Stimulated activated CD8-positive, alpha-beta memory T cell treated with anti-CD3 and anti-CD28 coated beads, Interleukin-15, amount 100 ng/mL, for 4 hours (primary cell): ENCODE measurements at places on chromosomes 7 and 10.

- DNase-seq: no peak
These were observed 12.6 kb downstream of the OR9A4 start for GRCh38 chr7:141928845-141929195.

- DNase-seq: no peak
These were observed 12.6 kb downstream of the GTF2IRD1 start for GRCh38 chr7:74466196-74466813.

DNA sequence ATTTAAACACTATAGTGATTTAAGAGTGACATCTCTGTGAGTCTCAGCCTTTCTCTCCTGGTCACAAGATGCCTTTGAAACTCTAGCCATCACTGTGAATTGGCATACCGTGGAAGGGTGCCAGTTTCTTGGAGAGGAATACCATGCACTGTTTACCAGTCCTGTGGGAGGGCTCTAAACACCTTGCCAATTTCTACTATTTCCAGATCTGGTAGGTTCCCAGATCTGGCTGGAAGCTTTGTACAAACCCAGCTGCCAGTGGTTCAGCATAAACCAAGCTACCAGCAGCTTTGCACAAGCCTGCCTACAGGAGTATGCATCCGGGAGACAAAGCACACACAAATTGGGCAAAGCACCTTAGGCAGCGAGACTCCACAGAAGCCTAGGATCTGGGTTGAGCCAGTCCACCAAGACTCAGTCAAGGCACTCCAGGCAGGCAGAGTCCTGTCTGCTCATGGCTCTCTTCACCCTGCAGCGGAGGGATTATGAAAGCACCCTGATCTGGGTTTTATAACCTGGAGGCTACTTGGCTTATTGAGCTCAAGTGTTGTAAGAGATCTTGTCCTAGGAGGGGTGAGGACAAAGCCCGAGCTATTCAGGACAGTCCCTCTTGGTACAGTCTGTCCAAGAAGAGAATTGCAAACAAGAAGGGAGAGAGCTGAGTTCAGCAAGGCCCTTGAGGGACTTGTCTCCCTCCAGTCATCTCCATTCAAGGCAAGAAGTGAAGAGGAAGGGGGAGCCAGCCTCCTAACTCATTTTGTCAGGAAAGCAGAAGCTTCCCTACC is 23.6 kb downstream of the MCM10 start:
- DNase-seq: no peak

DNA sequence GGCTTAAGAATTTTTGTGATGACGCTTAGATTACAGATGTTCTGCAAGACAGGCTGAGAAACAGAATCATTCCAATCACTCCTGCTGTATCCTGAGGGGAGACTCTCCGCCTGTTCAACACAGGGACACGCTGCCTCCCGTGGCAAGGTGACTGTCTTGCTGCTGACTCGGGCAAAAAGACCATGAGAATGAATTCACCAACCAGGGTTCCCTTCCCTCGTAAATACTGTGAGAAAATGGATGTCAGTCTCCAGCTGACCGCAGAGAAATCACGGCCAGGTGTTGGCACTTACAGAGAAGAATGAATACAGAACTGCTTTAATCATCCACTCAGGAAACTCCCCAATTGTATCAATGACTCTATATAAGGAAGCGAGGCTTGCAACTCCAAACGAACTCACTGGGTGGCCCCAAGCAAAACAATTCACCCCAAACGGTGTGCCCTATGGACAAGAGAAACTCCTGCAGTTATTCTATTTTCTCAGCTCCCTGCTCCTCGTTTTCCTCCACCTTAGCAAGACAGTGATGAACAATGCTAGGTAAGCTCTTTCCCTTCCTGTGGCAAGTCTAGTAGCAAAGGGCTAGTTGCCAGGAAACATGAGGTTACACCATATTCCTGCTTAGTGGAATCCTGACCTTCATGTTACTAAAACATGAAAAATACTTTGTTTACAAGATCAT is 22.8 kb downstream of the GNA12 start:
- DNase-seq: no peak

GRCh38 chr7:17986851-17987250 is 40.8 kb downstream of the PRPS1L1 start:
- no peak for DNase-seq

DNA sequence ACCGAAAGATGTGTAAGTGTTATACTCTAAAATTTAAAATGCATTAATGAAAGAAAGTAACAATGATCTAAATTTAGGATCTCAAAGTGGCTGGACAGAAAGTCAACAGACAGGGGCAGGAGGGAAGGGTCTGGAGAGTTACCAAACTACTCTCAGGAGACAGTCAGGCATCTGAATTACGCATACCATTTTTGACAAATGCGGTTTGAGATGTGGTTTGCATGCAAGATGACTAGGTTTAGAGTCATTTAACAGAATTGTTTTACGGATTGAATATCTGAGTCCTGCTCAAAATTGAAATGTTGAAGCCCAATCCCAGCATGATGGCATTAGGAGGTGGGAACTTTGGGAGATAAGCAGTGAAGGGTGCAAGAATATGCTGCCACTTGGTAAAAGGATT is 314.1 kb downstream of the WDR11 start:
- DNase-seq: no peak

- DNase-seq: no peak
These were observed 11.9 kb downstream of the CYTH3 start for GRCh38 chr7:6260291-6261187.

- no peak for DNase-seq
These were observed 2.4 kb upstream of the ZNF33B start for GRCh38 chr10:42640610-42641229.

DNA sequence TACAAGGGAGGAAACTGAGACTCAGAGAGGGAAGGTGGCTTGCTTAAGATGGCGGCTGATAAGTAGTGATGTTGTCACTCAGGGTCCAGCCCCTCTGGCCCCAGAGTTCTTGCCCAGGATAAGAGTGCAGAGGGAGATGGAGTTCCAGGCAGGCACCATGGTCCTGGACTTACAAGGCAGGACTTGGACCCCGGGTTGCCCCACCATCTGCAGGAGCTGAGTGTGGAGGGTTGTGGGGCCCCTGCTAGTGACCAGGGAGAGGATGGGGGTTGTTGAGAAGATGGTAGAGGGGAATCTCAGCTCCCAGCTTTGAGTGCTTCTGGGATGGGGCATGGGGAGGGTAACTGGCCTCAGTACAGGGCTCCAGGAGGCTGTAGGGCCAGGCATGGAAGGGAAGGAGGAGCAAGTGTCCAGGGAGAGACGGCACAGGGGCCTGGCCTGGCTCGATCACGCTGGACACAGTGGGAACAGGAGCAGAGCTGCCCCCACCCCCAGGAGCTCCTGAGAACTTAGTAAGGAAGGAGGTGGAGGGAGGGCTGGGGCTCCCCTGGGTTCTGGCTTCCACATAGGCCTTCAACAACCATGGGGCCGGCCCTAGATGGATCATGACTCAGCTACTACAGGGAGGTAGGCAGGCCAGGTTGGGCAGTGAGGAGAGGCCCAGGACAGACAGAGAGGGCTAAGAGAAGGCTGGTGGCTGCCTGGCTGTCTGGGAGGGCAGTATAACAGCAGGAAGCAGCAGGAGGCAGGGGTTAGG is 28.2 kb downstream of the PPIF start:
- DNase-seq: no peak

- no peak for DNase-seq
These were observed 16.2 kb downstream of the BPGM start for GRCh38 chr7:134662871-134663205.
